Spinal cord (tissue), 10 donors: ENCODE measurements at places on chromosomes 12 and 14. TPM values are rescaled to one million over a fixed set of nuclear protein-coding genes. Genes with fewer than 3 reads are reported as not detected.
A peak's percentile ranks its signal among the peaks of the same experiment; 100 is the strongest.

GRCh38 chr14:47302121-47302520, 373.3 kb downstream of the MDGA2 start:
- no peak for DNase-seq

GRCh38 chr12:72747111-72747849, 475.1 kb downstream of the TRHDE start:
- peak; percentile 4 for DNase-seq

DNA sequence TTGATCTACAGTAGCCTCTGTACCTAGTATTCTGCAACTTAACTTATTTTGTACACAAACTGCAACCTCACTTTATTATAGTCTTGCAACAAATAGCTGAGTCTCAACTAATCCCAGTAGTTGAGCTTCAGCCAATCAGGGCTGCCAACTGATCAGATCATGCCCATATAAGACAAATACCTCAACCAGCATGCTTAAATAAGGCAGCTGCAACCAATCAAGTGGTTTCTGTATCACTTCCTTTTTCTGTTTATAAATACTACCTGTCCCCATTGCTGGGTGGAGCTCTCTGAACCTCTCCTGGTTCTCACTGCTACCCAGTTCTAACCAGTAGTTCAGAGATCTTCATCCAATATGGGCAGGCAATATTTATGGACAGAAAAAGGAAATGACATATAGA, 248.5 kb upstream of the FBXO33 start:
- DNase-seq = no peak

DNA sequence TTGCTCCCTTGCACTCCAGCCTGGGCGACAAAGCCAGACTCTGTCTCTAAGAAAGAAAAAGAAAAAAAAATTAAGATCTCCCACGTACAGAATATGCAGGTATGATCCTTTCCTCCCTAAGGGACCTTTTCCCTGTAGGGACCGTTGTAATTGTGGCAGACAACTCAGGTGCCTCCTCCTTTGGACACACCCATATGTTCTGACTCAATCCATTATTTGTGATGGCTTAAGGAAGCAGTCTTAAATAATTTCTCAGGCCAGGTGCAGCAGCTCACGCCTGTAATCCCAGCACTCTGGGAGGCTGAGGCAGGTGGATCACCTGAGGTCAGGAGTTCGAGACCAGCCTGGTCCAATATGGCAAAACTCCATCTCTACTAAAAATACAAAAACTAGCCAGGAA, 53.1 kb downstream of the TMCC3 start:
- no peak for DNase-seq

- DNase-seq = no peak
Observed at GRCh38 chr12:67704071-67704470, 55.5 kb downstream of the DYRK2 start.

DNA sequence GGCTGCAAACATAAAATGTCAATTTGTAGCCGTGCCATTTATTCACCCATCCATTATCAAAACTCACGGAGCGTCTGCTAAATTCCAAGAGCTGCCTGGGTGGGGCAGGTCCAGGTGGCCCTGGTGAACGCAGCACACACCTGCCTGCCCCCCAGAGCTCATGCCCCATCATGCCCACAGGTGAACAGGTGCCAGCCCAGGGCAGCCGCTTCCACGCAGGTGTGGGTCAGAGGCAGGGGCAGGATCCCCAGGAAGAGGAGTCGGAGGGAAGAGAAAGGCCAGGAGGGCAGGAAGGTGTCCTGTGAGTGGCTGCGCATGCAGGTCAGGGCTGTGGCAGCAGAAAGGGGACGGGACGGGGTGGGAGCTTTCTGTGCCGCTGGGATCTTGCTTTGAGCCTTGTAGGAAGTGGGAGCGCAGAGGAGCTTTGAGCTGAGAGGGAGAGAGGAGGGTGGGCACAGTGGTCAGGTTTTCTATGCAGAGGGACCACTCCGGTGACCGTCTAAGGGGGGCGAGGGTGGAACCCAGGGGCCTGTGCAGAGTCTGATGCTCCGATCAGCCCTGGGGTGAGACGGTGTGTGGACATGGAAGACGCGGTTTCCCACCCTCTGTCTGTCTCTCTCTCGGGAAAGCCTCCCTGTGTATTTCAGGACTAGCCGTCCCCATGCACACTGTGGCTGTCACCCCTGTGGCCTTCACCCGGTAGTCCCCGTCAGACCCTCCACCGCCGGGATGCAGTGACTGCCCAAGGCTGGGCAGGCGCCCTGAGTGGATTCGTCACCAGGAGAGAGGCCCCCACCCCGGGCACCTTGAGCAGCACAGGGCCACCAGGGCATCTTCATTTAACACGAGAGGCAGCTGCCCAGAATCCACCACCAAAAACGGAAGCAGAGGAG, 26.7 kb downstream of the GALNT9 start:
- DNase-seq = no peak

DNA sequence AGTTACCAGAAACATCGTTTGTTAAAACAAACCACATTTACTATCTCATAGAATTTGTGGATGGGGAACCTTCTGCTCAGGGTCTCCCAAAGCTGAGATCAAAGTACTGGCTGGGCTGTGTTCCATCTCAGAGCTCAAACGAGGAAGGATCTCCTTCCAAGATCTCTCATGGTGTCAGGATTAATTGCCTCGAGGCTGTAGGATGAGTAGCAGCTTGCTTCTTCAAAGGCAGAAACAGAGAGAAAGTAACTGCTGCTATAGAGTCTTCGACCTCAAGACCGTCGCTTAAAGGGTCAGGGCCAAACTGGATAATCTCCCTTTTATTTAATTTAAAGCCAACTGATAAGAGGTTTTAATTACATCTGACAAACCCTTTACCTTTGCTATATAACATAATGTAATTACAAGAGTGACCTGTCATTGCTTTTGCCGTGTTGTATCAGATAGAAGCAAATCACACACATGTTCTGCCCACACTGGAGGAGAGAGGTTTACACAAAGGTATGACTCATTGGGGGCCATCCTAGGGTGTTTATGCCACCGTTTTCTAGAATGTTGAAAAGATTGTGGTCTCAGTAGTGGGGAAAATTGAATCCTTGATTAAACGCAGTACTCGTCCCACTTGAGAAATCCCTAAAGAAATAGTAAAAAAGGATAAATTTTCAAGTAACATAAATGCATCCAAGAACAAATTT, 868.8 kb upstream of the TMEM132C start:
- no peak for DNase-seq

Gene SLC10A1
- polyA plus RNA-seq = not detected

GRCh38 chr12:64824130-64824499, 332 bp upstream of the TBC1D30 start:
- no peak for DNase-seq
